ENCODE measurements at places on chromosomes 3 and 15.

GRCh38 chr3:188683032-188683521 is 488.7 kb upstream of the TPRG1 start:
- no peak for DNase-seq

DNA sequence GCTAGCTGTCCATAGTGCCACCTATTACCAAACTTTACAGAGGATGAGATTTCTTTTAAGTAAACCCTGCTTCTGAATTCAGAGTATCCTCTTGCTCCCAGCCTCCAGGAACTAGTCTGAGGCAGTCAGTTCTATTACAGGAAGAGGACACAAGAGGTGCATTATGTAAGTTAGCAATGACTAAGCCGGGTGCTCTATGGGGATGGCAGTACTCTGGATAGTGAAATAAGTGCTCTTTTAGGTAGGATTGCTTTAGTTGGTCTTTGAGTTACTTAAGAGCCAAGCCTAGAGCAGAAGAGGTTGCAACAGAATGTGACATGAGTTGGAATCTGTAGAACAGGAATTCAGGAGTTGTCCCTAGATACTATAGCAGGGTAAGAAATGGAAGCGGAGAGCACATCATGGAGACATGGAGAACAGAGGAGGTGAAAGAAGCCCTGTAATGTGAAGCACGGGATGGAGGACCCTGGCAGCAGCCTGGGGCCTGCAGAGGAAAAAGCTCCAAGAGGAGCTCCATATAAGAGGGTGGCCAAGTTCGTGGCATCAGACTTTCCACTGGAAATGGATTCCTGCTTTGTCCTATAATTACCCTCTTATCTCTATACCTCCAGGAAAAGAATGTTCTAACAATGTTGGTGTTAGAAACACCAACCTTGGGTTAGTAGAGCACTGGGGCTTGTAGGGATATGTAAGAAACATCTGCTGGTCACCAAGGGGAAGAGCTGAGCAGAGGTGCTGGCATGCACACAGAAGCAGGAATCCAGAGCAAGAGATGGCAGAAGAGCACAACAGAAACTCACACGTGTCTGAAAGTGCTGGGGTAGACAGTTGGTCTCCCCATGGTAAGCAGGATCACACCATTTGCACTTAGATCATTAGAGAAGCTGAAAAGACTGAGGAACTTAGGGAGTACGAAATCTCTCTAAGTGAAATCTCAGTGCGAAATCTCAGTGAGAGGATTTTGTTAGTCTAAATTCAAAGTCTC is 851.1 kb downstream of the FHIT start:
- DNase-seq: peak; percentile 36

DNA sequence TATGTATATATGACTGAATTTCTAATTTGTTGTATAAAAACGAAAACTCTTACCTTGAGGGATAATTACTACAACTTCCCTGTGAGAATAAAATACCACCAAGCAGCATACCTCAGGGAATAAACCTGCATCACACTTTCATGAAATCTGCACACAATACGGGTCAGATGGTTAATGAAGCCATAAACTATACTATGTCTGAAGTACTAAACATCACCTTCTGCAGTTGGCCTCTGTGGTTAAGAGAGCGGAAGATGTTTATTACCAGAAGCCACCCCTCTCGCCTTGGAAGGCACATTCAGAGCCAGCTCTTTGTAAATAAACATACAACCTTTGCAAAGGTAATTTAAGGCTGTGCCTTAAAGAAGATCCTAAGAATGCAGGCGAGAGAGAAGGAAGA is 462.1 kb upstream of the NR2F2 start:
- no peak for DNase-seq

- DNase-seq: no peak
Measured at GRCh38 chr3:148833223-148833622, 5.6 kb downstream of the CPB1 start.

All from NCI-H1436 treated with DMSO at 0.1 percent for 48 hours (cell line).